ENCODE measurements at places on chromosomes 6 and 20.

- DNase-seq, result no peak
Measured at GRCh38 chr6:166168616-166169548, 1.2 kb upstream of the TBXT start.

DNA sequence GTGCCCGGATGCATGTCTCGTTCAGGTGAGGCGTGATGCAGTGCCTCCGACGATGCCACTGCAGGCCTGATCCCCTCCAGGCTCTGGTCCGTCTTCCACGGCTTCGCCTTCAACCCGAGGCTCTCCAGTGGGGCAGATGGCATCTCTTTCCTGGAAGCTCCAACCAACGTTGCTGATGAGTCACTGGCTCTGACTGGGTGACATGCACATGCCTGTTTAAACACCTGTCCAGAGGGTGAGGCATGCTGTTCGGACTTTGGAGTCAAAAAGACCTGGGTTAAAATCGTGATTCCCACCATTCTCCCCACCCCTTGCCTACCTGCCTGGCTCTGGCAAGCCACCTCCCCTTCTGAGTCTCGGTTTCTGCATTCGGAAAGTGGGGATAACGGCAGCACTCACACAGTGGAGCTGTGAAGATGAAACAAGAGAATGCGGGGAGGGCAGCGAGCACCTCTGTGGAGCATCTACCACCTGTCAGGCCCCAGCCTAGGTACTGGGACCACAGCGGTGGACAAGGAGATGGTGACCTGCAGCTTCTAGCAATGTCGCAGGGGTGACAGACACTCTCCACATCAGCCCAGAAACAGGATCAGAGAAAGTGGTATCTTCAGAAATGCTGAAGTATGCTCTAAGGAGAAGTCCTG is 8.5 kb upstream of the EDN3 start:
- DNase-seq, result no peak

GRCh38 chr6:90286884-90287488 is 9.7 kb downstream of the BACH2 start:
- DNase-seq, result no peak

DNA sequence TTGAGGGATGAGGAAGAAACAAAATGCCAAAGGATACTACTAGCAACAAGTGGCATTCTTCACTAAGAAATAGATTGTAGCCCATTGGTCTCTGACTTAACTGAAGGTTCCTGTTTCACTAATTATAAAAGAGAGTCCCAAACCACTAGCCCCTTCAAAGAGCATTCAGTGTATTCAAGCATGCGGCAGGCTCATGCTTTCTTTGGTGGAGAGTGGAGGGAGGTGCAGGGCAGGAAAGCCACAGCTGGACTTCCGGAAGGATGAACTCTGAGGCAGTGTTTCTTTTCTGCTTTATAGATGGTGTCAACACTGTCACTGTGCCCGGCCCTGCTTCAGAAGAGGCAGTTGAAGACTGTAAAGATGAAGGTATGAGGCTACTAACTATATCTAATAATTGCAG is 636.1 kb downstream of the KIF16B start:
- no peak for DNase-seq

GRCh38 chr20:63235399-63235983 is at the start of gene BIRC7:
TSS of gene BIRC7 (plus strand) at chr20:63235905. CDS start at chr20:63236097, 192 bp downstream.
- DNase-seq, result no peak

- DNase-seq, result no peak
Measured at GRCh38 chr6:2194643-2195042, 50.8 kb downstream of the GMDS start.

GRCh38 chr6:45815466-45816125 is 200.1 kb downstream of the CLIC5 start:
- no peak for DNase-seq

DNA sequence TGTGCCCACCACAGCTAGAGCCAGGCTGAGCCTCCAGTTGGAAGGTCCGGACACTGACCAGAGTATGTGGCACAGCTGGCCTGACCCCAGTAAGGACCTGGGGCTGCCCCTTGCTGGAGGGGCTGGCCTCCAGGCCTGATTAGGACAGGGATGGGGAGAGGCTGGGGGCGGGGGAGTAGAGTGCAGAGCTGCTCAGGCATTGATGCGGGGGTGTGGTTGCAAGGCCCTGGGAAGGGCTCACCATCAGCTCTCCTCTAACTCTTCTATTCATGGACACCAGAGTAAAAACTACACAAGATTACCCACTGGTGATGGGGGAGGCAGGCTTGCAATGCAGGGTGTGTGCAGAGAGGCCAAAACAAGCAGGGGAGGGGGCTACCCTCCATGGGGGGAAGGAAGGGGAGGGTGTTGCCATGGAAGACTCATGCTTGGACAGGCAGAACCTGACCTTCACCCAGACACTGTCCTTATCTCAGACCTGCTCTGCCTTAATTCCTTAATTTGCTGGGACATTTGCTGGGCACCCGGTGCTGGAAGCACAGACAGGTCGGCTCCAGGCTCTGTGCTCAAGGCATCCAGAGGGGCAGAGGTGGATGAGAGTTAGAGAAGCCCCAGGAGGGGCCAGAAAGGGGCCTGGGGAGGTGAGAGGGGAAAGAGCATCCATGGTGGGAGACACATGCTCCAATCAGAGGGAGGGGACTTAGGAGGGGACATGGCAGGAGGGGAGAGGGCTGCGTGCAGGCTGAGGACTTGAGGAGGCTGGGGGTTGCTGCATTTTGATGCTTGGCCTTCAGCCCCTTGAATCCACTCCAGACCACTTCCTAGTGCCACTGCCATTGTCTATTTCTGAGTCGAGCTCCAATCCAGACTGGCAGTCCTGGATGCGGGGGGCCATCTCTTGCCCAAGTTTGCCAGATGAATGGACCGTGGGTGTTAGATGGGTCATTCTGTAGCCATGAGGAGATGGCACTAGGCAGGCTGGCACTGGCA is 7.6 kb upstream of the EMILIN3 start:
- no peak for DNase-seq

GRCh38 chr6:143205585-143205984 is 144.9 kb downstream of the AIG1 start:
- no peak for DNase-seq

GRCh38 chr6:56532766-56533551 is 109.7 kb downstream of the DST start:
- DNase-seq, result no peak

DNA sequence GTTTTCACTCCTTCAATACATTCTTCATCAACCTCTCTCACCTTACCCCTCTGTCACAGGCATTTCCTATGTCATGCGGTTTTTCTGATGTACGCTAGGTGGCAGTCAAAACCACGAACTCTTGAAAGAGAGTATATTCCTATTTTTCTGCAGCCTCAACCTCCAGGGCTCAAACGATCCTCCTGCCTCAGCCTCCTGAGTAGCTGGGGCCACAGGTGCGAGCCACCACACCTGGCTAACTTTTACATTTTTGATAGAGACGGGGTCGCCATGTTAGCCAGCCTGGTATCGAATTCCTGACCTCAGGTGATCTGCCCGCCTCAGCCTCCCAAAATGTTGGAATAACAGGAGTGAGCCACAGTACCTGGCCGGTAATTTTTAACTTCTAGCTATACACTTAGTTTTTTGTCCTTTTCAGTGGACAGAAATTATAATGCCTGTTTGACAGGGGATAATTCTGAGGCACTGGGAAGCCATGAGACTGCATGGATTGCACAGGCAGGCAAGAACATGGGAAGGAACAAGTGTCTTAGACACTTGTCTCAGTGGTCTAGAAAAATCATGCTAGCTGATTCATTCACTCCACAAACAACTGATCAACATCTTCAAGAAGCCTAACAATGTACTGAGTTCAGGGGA is 22.5 kb upstream of the HFE start:
- DNase-seq, result no peak

- DNase-seq, result no peak
Measured at GRCh38 chr6:25175196-25175595, 104.0 kb upstream of the CARMIL1 start.

- no peak for DNase-seq
Measured at GRCh38 chr20:16569246-16570153, 3.7 kb downstream of the KIF16B start.

DNA sequence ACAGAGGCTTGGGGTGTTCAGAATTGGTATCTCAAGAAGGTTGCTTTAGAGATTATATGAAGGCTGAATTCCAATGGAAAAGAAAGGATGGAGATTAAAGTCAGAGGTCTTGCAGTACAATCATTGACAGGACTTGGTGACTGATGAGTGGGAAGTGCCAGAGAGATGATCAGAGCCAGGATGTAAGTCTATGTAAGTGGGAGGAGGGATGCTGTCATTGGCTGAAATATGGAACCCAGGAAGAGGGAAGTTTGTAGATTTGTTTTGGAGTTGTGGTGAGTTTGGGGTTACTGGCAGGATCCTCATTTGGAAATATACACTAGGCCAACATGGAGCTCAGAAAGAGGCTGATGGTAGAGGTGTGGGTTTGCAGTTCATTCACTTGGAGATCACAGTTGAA is 23.8 kb upstream of the TNFAIP3 start:
- DNase-seq, result no peak

DNA sequence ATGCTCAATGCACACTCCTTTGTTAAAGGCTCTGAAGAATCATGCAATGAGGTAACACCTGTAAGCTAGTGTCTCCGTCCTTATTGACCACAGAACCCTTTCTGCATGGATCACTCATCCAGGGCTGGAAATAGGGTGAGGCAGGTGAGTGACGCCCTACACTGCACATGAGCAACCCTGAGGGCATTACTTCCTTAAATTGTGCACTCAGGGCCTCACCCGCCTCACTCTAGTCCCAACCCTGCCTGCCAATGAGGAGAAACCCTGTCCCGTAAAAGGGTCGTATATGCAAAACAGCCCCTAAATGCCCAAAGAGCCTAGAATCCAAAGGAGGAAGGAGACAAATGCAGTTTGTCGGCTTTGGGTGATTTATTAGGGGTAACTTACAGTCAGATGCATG is 33.6 kb upstream of the NOP56 start:
- DNase-seq, result no peak

DNA sequence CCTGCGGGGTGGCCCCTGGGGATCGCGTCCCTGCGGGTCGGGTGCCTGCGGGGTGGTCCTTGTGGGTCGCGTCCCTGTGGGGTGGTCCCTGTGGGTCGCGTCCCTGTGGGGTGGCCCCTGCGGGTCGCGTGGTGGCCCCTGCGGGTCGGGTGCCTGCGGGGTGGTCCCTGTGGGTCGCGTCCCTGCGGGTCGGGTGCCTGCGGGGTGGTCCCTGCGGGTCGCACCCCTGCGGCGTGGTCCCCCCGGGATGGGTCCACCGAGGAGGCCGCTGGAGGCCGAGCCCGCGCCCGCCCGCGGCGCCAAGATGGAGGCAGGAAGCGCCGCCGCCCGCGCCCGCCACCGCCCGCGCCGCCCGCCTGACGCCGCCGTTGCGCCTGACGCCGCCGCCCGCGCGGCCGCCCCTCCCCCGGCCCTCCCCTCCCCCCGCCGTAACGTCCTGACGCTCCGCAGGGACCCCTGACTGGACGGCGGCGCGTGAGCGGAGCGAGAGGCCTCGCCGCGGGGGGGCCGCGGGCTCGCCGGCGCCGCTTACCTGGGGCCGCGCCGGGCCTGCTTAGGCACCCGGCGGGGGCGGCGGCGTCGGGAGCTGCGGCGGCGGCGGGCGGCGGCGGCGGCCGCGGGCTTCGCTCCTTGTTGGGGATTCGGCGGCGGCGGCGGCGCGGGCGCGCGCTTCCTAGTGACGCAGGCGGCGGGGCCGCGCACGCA is at the start of gene GMEB2:
Gene GMEB2, minus strand, starts transcription at position 678 of the 705 bp plus-strand sequence. CDS start 7,704 bp downstream, outside the sequence.
- peak; percentile 95 for DNase-seq

- no peak for DNase-seq
Measured at GRCh38 chr6:41071501-41071922, 644 bp downstream of the OARD1 start.

DNA sequence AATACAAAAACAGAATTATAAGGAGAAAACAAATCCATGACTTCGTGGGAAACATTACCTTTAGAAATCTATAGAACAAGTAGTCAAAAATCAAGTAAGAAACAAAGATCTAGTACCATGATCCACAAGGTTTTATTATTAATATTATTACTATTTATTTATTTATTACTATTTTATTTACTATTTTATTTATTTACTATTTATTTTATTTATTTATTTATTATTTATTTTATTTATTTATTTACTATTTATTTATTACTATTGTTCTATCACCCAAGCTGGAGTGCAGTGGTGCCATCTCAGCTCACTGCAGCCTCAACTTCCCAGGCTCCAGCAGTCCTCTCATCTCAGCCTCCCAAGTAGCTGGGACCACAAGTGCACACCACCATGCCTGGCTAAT is 13.5 kb upstream of the ELMO2 start:
- DNase-seq, result no peak

DNA sequence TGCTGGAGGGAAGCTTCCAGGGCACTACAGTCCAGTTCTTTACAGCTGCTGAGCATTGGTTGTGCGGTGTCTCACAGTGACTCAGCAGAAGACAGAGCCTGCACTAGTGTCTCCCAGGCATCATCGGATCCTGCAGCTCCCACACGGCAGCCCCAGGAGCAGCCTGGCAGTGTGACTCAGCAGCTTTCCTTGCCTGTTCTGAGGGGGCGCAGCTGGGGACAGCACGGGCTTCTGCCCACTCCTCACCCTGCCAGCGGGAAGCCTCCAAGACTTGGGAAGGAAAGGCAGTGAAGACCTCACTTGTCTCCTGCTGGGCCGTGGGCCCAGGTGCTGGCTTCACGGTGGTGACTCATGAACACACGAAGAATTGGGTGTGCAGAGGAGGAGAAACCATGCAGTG is 165.4 kb downstream of the SYNDIG1 start:
- DNase-seq, result peak; percentile 40

DNA sequence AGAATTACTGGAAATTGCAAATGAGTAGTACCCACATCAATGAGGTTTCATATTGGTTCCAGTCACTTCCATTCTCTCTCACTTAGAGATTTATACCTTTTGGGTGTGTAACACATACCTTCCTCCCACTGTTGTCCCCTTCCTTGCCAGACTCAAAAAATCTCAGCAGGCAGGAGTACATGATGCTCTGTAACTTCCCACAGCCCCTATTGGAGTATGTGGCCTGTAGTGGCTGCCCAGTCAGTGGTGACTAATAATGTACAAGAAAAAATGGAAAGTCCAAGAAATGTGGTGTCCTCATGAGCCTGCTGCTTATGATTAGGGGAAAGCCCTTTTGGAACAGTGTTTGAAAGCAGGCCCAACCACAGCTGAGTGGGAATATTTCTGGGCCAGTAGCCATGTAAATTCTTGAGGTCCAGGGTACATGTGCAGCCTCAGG is 312.0 kb downstream of the ZFAND3 start:
- no peak for DNase-seq

DNA sequence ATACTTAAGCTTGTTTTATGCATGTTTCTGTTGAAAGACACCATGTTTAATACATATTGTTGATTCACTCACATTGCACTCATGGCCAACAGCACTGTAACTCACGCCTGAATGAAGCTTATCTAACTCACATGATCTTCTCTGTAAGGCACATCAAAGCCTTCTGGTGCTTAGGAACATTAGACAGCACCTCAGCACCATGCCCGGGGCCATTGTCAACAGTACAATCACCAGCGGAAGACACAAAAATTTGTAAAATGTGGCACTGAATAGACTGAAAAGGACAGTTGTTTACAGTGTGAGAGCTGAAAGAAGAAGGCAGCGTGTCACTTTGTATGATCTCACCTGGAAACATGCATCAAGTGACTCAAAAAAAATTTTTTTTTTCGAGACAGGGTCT is 8.9 kb upstream of the TCF15 start:
- no peak for DNase-seq

All from HuH-7.5 (cell line).